Left forelimb (tissue), 1 donor: ENCODE measurements at places on chromosomes 5 and 9.

GRCh38 chr9:118109542-118109941 lies 405.3 kb downstream of the TLR4 start:
- DNase-seq: no peak

GRCh38 chr9:81489046-81489445 lies 200.3 kb downstream of the TLE1 start:
- DNase-seq: no peak

- no peak for DNase-seq
Measured at GRCh38 chr5:147743012-147743411, 39.5 kb downstream of the JAKMIP2 start.

DNA sequence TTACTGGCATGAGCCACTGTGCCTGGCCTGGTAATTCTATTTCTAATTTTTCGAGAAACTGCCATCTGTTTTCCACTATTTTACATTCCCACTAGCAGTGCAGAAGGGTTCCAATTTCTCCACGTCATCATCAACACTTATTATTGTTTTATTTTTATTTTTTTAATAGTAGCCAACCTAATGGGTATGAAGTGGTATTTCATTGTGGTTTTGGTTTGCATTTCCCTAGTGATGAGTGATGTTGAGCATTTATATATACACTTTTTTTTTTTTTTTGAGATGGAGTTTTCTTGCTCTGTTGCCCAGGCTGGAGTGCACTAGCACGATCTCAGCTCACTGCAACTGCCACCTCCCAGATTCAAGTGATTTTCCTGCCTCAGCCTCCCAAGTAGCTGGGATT lies 28.3 kb downstream of the WWC1 start:
- no peak for DNase-seq

DNA sequence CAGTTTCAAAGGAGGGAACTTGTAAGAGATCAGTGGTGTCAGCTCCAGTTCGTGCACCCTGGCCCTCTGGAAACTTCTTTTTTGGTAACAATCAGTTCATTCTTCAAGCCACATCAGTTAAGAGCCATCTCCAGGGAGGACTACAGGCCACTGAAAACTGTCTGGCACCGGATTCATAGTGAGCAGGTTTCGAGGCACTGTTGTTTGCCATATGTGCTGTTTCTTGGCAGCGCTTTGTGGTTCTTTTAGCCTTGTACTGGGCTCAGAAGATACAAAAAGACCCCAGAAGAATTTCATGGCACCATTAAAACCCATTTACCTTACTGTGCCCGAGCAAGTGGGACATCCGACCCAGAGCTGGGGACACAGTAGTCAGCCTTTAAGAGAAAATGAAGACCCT lies 68.5 kb downstream of the OTULIN start:
- DNase-seq: no peak

DNA sequence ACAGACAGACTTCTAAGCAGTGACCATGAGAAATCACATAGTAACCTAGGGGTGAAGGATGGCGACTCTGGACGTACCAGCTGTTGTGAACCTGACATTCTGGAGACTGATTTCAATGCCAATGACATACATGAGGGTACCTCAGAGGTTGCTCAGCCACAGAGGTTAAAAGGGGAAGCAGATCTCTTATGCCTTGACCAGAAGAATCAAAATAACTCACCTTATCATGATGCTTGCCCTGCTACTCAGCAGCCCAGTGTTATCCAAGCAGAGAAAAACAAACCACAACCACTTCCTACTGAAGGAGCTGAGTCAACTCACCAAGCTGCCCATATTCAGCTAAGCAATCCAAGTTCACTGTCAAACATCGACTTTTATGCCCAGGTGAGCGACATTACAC lies 38.0 kb upstream of the CCDC152 start:
- DNase-seq: no peak
